Cortex of kidney (tissue), 1 donor: ENCODE measurements at places on chromosomes 2 and 18.

DNA sequence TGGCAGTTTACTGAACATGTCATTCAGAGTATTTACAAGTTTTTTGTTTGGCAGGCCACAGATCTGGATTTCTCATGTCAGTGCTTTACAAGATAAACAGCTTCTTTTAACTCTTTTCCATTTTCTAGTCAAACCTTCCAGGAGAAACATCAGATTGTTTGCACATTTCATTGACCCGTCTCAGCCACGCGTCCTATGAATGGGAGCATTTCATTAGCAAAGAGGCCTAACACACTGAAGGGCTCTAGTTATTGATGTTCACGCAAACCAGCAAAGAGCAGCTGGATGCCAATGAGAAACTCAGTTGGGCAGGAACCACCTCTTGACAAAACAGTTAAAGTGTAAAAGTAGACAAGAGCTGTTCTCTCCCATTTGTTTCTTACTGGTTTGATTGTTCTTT, 29.2 kb upstream of the MFF start:
- no peak for DNase-seq

- no peak for DNase-seq
Observed at GRCh38 chr18:58847383-58848071, 17.1 kb upstream of the ZNF532 start.

- DNase-seq, result no peak
Observed at GRCh38 chr18:10370716-10371115, 83.7 kb upstream of the APCDD1 start.

- no peak for DNase-seq
Observed at GRCh38 chr2:96926236-96926635, 56.4 kb upstream of the SEMA4C start.

- no peak for DNase-seq
Observed at GRCh38 chr2:41782306-41783158, 265.3 kb upstream of the PKDCC start.

- no peak for DNase-seq
Observed at GRCh38 chr2:192127434-192127833, 67.3 kb downstream of the TMEFF2 start.

- no peak for DNase-seq
Observed at GRCh38 chr2:176056406-176056805, 27.4 kb downstream of the EVX2 start.

DNA sequence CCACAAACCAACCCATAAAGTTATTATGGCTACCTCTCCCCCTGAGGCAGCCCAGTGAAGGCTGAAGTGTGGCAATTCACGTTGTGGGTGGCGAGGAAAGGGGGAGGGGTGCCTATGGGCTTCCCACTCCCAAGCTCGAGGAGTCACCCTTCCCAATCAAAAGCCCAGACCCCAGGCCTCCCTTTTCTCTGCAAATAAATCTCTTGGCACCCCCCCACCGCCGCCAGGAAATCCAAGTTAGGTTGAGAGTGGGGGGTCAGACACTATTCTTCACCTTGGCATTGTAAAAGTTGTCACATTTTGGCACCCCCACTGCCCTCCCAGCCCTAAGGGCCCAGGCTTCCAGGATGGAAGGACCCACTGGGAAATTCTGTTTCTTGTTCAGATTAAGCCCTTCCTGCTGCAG, 6.9 kb downstream of the ANKRD53 start:
- DNase-seq, result no peak

- DNase-seq, result no peak
Observed at GRCh38 chr2:239589833-239590232, 189.0 kb upstream of the HDAC4 start.

DNA sequence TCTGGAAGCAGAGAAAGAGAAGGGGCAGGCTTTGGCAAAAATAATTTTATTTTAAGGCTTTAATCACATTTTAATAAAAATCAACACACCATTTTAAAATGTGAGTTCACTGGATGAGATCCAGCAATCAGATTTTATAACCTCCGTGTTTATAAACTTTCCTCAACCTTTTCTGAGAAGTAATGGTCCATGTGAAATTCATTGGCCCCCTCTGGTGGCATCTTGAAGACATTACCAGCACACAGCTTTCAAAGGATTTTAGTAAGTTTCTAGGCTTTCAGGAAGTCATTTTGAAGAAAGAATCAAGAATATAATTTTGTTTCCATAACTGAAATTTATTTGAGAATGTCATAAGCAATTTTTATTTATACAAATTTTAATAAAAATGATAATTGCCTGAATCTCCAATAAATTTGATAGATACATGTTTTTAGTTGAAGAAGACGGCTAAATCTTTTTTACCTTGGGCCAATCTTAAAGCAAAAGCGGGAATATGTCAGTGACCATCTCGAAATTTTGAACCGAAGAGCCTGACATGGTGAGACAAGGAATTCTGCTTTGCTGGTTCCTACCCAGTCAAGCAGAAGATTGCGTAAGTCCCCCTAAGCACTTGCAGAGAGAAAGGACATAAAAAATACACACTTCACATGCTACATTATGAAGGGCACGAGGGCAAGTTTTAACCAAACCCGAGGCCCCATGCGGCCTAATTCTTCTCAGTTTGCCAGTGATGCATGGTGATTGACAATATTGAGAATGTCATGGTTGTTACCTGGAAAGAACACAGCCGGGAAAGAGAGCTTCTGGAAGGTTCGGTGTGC, 128.4 kb upstream of the CBLN2 start:
- no peak for DNase-seq

DNA sequence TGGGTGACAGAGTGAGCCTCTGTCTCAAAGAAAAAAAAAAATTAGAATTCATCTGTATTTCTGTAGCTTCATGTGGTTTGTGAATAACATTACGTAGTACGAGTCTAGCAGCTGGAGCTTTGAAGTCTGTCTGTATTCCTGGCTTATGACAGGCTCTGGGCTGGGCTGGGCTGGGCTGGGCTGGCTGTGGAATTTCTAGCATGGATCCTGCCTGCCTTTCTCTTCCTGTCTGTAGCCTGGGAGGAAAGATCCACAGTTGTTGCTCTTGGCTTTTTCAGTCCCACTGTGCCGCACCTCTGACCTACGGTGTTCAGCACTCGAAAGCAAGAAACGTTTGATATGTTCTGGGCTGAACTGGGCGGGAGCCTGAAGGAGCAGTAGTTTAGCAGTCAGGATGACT, 55.4 kb downstream of the BOLA3 start:
- DNase-seq, result no peak

DNA sequence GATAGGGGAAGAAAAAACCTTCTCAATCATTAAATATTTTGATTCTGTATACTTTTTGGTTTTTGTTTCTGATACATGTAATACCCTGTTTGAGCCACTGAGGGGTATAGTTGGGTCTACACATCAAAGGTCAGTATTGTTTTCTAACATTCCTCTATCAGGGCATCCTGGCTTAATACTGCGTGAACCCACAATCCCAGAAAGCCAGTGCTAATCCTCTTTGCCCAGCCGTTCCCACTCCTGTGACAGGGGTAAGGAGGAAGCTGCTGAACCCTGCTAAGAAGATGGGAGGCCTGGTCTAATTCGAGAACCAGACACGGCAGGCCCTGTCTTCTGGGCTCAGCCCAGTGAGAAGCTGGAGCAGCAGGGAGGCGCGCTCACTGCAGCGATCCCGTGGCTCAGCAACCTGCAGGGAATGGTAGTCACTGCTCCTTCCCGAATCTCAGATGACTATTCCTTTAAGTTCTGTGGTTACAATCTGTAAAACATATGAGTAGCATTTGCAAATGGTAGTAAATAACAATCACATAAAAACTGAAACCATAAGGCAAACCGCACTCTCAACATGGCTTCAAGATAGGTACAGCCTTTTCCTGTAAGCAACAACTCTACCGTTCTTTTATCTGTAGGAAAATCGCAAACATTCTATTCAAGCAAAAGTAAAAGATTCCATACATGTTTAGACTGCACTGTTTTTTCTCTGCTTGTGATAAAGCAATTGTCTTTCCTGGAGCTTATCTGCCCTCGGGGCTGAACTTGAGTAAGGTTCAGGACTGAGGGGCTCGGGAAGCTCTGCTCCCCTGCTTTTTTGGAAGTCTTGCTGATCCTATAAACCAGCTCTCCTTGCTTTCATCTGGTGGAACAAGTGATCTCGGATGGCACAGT, 87.0 kb downstream of the EPB41L3 start:
- no peak for DNase-seq

DNA sequence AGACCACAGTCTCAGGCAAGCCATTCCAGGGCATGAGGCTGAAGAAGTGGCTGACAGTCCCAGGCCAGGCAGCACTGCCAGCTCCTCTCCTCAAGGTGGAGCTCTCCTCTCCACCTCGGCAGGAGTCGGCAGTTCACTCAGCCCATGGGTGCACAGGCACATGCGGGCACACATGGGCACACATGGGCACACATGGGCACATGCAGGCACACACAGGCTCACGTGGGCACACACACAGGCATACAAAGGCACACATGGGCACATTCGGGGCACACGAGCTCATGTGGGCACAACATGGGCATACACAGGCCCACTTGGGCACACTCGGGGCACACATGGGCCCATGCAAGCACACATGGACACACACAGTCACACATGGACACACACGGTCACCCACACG, 65.3 kb upstream of the TAF1B start:
- no peak for DNase-seq
